ENCODE measurements at places on chromosomes 13 and 19. TPM values are rescaled to one million over a fixed set of nuclear protein-coding genes. Genes with fewer than 3 reads are reported as not detected.

GRCh38 chr19:16166417-16166816 lies 6.9 kb downstream of the CIB3 start:
- H3K4me1 ChIP-seq = peaks cover 2% of the 10 kb centered on the region
- no peaks in the 10 kb centered on the region for H3K36me3 ChIP-seq
- DNase-seq = no peak
- H3K27ac ChIP-seq = no peak overlapping the region

- H3K27ac ChIP-seq = no peak overlapping the region
- H3K27me3 ChIP-seq = no peaks in the 10 kb centered on the region
- DNase-seq = no peak
- H3K4me3 ChIP-seq = no peak overlapping the region
Observed at GRCh38 chr19:19860756-19861390, 4.8 kb upstream of the ZNF253 start.

- H3K27ac ChIP-seq = no peak overlapping the region
- H3K4me3 ChIP-seq = no peak overlapping the region
- no peaks in the 10 kb centered on the region for H3K4me1 ChIP-seq
- no peak for DNase-seq
- H3K36me3 ChIP-seq = no peaks in the 10 kb centered on the region
Observed at GRCh38 chr13:97512732-97513131, 78.8 kb downstream of the RAP2A start.

GRCh38 chr19:9700229-9700981 lies 25.5 kb upstream of the ZNF562 start:
- no peak overlapping the region for H3K27ac ChIP-seq
- no peaks in the 10 kb centered on the region for H3K4me1 ChIP-seq
- no peaks in the 10 kb centered on the region for H3K27me3 ChIP-seq

TMEM255B gene
- total RNA-seq = 0.36 TPM

Data from IMR-90 (cell line).